Esophagus squamous epithelium (tissue), 5 donors: ENCODE measurements at places on chromosomes 3 and 15. TPM values are rescaled to one million over a fixed set of nuclear protein-coding genes. Genes with fewer than 3 reads are reported as not detected.

DNA sequence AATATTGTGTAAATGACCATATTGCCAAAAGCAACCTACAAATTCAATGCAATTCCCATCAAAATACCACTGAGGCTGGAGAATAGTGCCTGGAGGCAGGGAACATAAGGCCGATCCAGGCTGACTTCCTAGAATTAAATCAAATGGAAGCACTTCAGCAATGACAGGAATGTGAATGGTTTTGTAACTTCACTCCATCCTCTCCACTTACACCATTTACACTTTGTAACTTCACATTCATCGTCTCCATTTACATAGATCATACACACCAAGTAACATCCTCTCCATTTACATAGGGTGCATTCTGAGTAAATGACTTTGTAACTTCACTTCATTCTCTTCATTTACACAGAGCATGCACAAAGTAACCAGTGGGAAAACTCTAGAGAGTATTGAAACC is 11.6 kb downstream of the STRIT1 start:
- no peak for DNase-seq

GRCh38 chr15:70171256-70171886 is 73.7 kb upstream of the TLE3 start:
- no peak for DNase-seq

- DNase-seq, result no peak
Measured at GRCh38 chr15:25910832-25911231, 47.7 kb upstream of the ATP10A start.

ALG1L2 gene
- not detected for total RNA-seq
